Glomerular endothelial cell (primary cell): ENCODE measurements at places on chromosomes 7 and 10. TPM values are rescaled to one million over a fixed set of nuclear protein-coding genes. Genes with fewer than 3 reads are reported as not detected.

GRCh38 chr7:37816922-37817590, 31.3 kb upstream of the NME8 start:
- no peak for DNase-seq

GRCh38 chr10:117905404-117905803, 141.3 kb downstream of the RAB11FIP2 start:
- DNase-seq = no peak

GRCh38 chr7:8442814-8443304, 9.4 kb downstream of the NXPH1 start:
- DNase-seq = no peak

Gene DNAJC12
- 1.9 and 2.0 TPM in 2 replicates for total RNA-seq

Gene TRIM50
- not detected in 2 replicates for total RNA-seq

Gene POT1
- 22.3 and 27.2 TPM in 2 replicates for total RNA-seq

- no peak for DNase-seq
Observed at GRCh38 chr10:125629758-125630376, 53.1 kb downstream of the TEX36 start.

Gene UNCX
- not detected in 2 replicates for total RNA-seq

Gene NUTM2E
- 0.19 and 0.23 TPM in 2 replicates for total RNA-seq

- DNase-seq = no peak
Observed at GRCh38 chr7:146054909-146055308, 61.7 kb upstream of the CNTNAP2 start.

- no peak for DNase-seq
Observed at GRCh38 chr7:6252748-6253147, 19.7 kb downstream of the CYTH3 start.

DNA sequence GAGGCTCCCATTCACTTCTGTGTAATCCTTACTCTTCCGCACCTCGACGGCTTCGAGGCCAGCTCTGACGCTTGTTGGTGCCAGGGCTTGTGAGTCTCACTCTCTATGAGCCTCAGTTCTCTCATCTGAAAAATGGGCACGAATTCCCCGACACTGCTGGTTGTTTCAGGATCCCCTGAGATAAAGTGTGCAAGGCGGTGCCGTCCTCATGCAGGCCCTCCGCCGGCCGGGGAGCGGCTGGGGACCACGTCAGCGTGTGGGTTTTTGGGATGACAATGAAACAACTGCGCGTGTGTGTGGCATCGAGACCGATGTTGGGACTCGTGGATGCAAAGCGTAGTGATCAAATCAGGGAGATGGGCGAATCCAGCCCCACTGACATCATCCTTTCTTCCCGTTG, 75.6 kb downstream of the FOXL3 start:
- DNase-seq = no peak

DNA sequence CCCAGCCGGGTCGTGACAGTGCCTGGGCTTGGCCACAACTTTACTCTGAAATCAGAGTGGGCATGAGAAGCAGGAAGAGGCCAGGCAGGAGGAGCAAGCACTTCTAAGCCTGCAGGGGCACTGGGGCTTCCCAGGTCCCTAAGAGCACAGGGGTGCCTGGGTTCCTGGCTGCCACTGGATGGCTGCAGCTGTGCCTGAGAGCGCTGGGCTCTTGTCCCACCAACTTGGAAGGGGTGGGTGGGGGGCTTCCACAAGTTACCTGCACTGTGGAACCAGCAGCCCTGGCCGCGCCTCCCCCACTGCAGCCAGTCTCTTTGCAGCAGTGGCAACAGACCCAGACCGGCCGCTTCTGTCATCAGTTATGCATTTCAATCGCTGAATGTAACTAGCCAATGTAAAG, 434.7 kb upstream of the GRM3 start:
- DNase-seq = no peak

Gene FZD8
- 29.1 and 42.3 TPM in 2 replicates for total RNA-seq

Gene CHPF2
- total RNA-seq = 116 and 140 TPM in 2 replicates

DNA sequence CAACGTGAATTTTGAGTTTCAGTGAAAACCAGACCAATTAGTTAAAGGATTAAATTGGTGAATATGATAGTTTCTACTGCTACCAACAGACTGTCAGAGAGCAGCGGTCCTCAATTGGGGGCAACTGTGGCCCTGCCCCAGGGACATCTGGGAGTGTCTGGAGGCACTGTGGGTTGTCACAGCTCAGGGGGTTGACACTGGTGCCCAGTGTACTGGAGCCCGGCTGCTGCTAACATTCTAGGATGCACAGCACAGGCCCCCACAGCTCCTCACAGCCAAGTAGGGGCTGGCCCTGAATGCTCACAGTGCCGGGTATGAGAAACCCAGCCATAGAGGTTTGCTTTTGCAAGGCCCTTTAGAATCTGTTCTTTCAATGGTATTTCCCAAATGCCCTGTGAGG, 84.1 kb upstream of the CXCL12 start:
- no peak for DNase-seq

DNA sequence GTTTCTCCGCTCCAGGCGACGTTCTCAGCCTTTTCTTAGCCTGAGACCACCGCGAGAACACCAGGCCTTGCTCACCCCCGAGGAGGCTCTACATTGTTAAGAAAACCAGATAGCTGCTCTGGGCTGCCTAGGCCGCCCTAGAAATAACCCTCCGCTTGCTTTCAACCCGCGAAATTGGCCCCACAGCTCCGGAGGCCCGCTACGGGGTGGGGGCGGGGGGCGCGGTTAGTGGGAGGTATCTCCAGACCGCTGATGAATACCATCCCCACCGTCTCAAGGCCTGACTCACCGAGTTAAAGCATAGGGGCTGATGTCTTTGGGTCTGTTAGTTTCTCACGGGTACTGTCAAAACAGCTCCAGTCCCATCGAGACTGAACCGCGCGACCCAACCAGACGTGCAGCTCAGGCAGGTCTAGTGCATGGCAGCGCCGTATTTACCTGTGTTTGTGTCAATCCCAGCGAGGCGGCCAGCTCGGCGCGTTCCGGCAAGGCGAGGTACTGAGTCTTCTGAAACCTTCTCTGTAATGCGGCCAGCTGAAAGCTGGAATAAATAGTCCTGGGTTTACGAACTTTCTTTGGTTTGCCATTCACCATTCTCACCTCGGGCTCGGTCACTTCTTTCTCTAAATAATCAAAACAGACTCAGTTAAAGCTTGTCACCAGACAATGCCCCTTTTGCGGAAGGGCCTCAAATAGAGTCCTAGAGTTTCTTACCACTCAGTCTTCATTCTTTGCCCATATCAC, 2.7 kb downstream of the DLX5 start:
- DNase-seq = no peak

Gene TMEM106B
- 42.5 and 44.9 TPM in 2 replicates for total RNA-seq

- no peak for DNase-seq
Observed at GRCh38 chr10:48765527-48765926, 80.9 kb downstream of the WDFY4 start.

Gene CHST15
- total RNA-seq = 68.1 and 76.9 TPM in 2 replicates

DNA sequence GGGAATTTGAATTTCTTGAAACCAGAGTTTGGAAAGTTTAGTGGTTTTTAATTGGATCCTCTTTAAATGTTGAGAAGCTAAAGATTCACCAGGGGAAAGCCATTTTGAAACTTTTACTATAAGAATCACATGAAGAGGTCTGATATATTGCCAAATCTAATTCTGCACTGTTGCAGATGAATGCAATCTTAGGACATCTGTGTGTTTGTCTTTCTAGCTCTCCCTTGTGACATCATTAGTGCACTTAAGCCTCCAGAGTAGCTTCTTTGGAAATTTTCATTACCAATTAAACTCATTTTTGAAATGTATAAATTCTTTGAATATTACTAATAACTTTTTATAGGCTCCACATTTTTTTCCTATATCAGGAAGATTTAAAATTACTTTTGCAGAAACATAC, 160.2 kb downstream of the BICC1 start:
- DNase-seq = no peak

- DNase-seq = no peak
Observed at GRCh38 chr7:124603066-124603465, 162.5 kb downstream of the GPR37 start.

Gene AQP1
- 0.82 and 6.9 TPM in 2 replicates for total RNA-seq

Gene TSPAN15
- total RNA-seq = 189 and 426 TPM in 2 replicates

- DNase-seq = no peak
Observed at GRCh38 chr10:29634764-29635625, at the start of gene SVIL. TSS of gene SVIL (minus strand) at chr10:29634971. CDS start at chr10:29555058, 79,913 bp downstream.

Gene ASAH2
- total RNA-seq = 0.88 and 3.2 TPM in 2 replicates

Gene PNLIPRP2
- total RNA-seq = not detected in 2 replicates

Gene AKR1C4
- total RNA-seq = not detected in 2 replicates

Gene SIRT1
- total RNA-seq = 6.1 and 9.5 TPM in 2 replicates

Gene ARHGEF5
- 1.6 and 2.9 TPM in 2 replicates for total RNA-seq

GRCh38 chr7:4009211-4010060, 672.7 kb upstream of the FOXK1 start:
- DNase-seq = no peak

- no peak for DNase-seq
Observed at GRCh38 chr10:87547734-87548311, 43.1 kb downstream of the MINPP1 start.

GRCh38 chr10:28481968-28482367, 51.0 kb upstream of the WAC start:
- no peak for DNase-seq

DNA sequence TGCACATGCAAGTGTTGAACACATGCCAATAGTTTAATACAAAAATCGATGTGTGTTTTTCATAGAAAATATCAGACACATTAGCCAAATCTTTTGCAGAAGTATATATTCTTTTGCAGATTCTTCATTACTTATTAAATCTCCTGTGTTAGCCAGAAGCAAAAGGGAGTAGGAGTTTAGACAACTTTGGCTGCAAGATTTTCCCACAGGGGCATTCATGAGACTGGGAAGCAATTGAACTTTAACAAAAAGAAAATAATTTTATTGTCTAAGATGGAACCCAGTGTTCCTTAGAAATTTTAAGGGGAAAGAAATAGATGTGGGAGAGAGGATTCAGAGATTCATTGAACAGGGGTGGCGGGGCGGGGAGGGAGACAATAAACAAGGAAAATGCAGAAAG, 1336.0 kb downstream of the GATA3 start:
- DNase-seq = no peak

DNA sequence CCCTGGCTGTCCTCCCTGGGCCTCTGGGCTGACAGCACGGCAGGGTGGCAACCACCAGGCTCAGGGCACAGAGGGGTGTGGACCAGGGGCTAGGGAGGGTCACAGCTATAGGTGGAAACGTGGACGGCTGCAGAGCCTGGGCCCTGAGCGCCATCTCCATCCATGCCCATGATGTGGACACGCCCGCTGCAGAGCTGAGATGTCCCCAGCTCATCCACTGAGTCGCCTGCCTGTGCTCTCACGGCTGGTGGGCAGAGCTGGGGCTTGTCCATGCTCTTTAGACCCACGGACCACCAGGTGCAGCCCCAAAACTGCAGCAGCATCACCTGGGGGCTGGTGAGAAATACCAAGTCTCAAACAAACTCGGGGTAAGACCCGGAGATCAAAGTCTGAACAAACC, 16.1 kb downstream of the TECPR1 start:
- DNase-seq = no peak

GRCh38 chr7:54014765-54015164, 527.4 kb upstream of the VSTM2A start:
- DNase-seq = no peak

Gene RPEL1
- total RNA-seq = 0.10 TPM in 1 of 2 replicates, not detected in the other

- DNase-seq = no peak
Observed at GRCh38 chr10:80537086-80537735, 491 bp upstream of the SH2D4B start.

Gene CALHM2
- 12.0 and 14.5 TPM in 2 replicates for total RNA-seq

Gene EPHA1
- total RNA-seq = not detected in 2 replicates

DNA sequence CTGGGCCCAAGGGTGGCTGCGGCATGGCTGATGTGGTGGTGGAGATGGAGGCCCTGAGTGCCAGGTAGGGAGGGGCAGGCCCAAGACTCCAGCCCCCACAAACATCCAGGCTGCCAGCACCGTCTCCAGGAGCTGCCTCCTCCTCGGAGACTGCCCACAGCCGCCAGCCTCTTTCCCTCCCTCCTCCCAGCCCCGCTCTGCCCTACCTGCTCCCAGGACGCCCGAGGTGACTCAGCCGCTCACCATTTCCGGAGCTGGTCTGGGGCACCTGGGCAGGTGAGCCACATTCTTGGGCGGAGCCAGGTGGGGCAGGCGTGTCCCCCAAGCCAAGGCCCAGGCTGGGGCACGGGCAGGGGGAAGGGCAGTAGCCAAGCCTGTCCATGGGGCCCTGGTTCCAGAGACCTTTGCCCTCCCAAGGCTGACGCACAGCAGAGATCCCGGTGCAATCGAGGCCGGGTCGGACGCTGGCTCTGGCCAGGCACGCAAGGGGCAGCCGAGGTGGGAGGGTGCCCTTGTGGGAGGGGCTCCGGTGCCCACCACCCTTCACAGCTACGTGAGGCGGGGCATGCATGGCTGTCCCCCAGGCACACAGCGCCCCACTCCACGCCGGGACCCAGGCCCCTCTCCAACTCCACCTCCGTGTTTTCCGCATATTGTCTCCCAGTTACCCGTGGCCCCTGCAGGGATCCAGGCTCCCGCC, 8.8 kb downstream of the ADAP1 start:
- DNase-seq = no peak

DNA sequence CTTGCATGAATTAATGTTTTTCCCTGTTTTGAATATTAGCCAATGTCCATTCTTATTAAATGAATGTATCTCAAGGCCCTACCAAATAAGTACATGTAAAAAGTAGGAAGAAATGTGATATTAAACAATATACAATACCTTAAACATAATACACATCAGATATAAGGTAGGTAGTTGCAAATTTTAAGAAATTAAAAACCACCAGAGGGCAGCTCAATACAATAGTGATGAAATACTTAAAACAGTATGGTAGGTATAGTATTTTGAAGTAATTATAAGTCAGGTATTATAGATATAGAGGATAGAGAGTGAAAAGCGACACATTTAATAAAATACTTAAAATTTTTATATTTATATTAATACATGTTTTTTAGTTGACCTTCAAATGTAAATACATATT, 43.6 kb upstream of the CDK14 start:
- peak; percentile 23 for DNase-seq

Gene MYO3A
- total RNA-seq = 0.05 TPM in 1 of 2 replicates, not detected in the other

GRCh38 chr10:72694476-72695369, 2.8 kb downstream of the MCU start:
- no peak for DNase-seq

DNA sequence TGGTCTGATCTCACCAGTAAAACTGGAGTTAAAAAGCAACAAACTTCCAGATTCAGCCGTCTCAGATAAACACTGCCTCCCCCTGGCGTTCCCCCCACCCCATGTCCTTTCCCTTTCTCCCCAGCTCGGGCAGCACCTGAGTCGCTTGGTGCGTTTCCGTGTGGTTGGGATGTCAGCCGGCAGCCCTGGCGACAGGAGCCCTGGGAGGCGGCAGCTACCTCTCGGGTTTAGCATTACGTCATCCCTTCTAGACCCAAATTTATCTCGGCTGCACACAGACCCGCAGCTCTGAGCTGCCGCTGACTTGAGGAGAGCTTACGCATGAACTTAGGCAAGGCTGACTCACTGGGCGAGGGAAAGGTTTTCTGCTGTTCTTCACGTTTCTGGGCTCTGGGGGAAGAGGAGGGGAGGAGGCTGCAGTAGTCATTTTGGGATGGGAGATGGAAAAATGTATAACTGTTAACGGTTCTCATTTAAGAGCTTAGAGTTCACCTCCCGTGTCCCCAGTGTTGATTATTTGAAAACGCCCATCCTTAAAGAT, 14.4 kb downstream of the MXI1 start:
- no peak for DNase-seq
